Large intestine (tissue), 12 donors: ENCODE measurements at places on chromosomes 4 and X.

GRCh38 chrX:9482837-9483236, 18.0 kb downstream of the TBL1X start:
- DNase-seq = no peak

DNA sequence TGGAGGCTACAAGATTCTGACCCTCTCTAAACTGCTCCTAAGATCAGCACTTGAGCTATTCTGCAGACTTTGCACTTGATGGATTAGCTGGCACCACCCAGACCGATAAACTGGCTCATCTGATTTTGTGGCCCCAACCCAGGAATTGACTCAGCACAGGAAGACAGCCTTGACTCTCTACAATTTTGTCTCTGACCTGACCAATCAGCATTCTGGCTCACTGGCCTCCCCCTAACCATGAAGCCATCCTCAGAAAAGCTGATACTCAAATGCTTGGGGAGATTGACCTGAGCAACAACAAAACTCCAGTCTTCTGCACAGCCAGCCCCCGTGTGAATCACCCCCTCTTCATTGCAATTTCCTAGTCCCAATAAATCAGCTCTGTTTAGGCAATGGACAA, 195.4 kb upstream of the PPP1R2C start:
- peak; percentile 25 for DNase-seq

DNA sequence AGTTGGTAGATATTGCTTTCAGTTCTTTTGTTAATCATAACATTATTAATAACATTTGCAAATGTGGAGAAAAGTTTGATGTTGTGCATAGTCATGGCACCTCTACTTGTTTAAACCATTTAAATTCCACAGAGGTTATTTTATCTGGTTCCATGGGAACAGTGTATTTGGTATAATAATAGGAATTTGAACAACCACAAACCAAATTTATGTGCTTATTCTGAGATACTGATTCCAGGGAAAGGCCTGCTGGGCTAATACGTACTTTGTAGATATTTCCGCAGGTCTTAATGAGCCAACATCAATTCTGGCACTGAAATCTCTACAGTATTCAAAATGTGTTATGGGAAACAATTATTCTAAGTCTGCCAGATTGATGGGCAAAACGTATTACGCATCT, 319.0 kb downstream of the DKK2 start:
- DNase-seq = no peak

- DNase-seq = no peak
These were observed 56.8 kb downstream of the COX18 start for GRCh38 chr4:73012673-73013072.

DNA sequence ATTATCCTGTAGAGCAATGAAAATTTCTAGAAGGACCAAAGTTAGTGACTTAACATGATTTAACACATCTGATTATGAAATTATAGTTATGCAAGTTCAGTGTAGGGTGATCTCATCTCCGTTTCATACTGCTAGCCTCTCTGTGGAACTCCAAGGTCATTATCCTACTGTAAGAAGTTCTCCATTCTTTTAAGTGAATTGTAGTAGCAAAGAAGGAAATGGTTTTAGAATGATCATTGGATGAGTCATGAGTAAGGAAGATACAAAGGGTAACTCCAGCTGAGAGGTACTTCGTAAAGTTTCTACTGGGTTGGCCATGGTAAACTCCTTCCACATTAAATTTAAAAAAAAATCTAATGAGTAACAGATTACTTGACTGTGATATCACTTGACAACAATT, 215.0 kb upstream of the GIMD1 start:
- peak; percentile 80 for DNase-seq

GRCh38 chrX:139039041-139039440, 327.5 kb upstream of the FGF13 start:
- DNase-seq = no peak

DNA sequence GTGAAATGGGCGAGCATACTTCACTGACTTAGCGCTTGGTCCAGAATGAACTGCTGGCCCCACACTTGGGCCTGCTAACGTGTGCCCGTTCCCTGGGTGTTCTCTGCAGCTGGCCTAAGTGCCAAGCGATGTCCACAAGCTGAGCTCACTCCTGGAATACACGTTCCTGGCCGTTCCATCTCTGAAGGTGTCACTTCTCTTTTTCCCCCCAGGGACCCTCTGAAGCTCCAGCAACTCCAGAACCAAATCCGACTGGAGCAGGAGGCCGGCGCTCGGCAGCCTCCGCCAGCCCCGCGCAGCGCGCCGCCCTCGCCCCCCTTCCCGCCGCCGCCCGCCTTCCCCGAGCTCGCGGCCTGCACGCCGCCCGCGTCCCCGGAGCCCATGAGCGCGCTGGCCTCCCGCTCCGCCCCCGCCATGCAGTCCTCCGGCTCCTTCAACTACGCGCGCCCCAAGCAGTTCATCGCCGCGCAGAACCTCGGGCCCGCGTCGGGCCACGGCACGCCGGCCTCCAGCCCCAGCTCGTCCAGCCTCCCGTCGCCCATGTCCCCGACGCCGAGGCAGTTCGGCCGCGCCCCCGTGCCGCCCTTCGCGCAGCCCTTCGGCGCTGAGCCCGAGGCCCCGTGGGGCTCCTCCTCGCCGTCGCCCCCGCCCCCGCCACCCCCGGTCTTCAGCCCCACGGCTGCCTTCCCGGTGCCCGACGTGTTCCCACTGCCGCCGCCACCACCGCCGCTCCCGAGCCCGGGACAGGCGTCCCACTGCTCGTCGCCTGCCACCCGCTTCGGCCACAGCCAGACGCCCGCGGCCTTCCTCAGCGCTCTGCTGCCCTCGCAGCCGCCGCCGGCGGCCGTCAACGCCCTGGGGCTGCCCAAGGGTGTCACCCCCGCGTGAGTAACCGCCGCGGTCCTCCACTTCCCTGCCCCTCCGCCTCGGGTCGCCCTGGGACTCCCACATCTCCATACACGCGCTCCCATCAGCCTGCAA, 132.3 kb downstream of the CBR4 start:
- DNase-seq = peak; percentile 45

GRCh38 chrX:31392513-31392912, 320.7 kb upstream of the FTHL17 start:
- no peak for DNase-seq

DNA sequence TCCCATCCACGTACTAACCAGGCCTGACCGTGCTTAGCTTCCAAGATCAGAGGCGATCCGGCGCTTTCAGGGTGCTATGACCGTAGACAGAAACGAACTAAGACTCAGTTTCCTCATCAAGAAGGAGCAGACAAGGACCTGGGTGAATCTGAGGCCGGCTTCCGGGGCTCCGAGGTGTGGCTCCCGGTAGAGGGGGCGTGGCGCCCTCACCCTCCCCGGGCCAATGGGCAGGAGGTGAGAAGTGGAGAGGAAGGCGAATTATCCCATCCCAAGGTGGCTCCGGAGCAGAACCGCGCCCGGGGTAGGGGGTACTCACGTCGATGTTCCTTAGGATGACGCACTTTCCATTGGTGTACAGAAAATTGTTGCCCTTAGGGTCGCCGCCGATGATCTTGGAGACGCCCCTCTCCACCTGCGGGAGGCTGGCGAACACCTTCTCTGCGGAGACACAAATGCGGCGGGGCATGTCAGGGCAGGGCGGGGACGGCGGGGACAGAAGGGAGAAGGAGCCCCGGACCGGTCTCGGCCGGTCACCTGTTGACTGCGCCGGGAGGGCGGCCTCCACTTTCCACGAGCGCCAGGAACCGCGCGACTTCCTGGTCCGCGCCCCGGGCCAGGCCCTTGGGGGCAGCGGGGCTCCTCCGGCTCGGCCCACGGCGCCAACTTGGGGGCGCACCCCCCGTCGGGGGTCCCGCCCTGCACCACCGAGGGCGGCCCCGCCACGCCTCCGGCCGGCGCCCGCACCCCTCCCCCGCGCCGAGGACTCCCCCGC, 616 bp downstream of the WDR1 start:
- DNase-seq = peak; percentile 82

DNA sequence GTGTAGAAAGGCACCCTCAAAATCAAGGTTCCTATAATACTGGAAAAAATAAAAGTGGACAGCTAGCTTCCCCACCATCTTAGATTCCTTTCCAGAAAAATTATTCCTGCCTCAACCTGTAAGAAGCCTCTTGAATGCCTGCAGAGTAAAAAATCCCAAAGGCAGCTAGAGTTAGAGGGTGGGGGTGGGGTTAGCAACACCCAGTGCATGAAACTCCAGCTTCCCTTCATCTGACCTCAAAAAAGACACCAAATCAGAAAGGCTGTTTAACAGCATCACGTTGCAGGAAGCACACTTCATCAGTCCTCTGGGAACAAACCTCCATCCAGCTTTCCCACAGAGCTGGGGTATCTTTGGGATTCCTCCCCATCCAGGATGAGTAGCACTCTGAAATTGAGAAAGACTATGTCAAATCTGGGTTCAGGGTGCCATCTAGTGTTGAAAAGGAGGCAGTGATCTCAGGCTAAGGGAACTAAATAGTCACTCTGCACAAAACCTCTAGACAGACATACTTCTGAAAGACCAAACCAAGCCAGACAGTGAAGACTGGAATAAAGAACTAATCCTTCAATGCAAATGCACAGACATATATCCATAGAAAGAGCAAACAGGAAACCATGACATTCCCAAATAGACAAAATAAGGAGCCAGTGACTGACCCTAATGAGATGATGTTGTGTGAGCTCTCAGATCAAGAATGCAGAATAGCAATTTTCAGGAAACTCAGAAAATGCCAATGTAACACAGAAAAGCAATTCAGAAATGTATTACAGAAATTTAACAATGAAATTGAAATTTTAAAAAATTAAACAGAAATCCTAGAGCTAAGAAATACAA, 97.9 kb downstream of the ARHGEF9 start:
- no peak for DNase-seq

- DNase-seq = no peak
These were observed 57.5 kb downstream of the OPHN1 start for GRCh38 chrX:68375803-68376202.

GRCh38 chr4:96708766-96709165, 868.9 kb downstream of the PDHA2 start:
- DNase-seq = no peak

- DNase-seq = no peak
These were observed 280.3 kb upstream of the INTU start for GRCh38 chr4:127352220-127353113.

DNA sequence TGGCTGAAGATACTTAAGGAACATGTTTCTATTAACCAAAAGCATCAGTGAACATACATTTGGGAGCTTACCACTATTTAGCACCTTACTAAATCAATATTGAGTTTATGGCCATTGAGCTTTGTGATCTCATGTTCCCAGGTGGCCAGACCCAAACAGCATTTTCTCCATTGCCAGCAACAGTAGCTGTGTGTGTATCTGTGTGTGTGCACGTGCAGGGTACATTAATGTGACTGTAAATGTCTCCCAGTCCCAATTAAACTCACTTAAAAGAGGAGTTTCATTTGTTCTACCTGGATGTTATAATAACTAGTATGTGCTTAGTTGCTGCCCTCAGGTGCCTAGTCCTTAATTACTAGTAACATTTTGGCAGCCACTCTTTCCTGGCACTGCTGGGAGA, 282.4 kb downstream of the NR3C2 start:
- no peak for DNase-seq

GRCh38 chr4:61201561-61201960, 1.4 kb downstream of the ADGRL3 start:
- no peak for DNase-seq

GRCh38 chr4:121980643-121981042, 28.8 kb upstream of the TRPC3 start:
- DNase-seq = no peak

DNA sequence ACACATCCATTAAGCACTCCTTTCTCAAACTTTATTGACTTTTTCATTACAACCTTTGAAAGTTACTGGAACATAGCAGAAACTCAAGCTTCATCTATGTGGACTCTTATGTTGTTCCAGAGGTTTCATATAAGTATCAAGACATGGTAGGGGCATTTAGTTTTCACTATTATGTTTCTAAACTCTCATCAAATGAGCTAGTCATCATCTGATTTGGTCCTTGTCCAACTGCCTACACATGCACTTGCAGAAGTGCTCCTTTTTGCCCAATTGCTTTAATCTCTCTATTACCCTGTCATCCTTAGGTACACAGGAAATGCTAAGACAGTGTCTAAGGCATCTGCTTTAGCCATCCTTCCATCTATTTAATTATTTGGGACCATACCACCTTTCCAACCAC, 42.2 kb upstream of the EPGN start:
- no peak for DNase-seq

DNA sequence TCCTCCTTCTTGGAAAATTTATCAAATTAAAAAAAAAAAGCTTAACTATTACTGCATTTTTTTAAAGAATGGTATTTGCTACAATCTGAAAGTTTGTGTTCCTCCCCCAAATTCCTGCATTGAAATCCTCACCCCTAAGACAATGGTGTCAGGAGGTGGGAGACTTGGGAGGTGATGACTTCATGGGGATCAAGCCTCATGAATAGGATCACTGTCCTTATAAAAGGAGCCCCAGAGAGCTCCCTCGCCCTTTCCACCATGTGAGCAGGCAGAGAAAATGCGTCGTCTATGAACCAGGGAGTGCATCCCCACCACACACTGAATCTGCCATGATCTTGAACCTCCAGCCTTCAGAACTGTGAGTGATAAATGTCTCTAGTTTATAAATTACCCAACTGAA, 38.0 kb downstream of the DHRSX start:
- no peak for DNase-seq

DNA sequence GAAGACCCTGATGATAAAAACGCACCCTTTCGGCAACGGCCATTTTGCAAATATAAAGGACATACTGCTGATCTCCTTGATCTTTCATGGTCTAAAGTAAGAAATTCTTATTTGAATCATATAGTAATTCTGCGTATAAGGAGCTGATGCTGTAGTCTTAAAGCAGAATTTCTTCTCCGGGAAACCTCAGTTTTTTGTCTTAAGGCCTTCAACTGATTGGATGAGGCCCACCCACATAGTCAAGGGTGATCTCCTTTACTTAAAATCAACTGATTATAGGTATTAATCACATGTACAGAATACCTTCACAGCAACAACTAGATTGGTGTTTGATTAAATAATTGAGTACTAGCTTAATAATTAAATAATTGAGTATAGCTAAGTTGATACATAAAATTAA, 62.8 kb upstream of the DOCK11 start:
- DNase-seq = no peak

DNA sequence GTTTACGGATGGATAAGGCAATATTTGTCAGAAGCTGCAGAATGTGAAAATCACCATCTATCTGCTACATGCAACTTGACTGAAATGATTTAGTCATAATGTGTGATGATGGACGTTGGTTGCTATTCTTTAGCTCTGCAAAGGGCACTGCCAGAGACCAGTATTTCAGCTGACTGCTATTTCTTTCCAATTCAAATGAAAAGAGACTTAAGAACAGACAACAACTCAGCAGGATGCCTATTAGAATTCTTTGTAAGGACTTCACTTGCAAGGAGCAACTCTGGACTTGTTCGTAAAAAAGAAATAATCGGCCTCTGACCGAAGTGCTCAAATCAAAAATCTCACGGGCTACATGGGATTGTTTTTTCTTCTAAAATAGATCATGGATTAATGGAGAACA, 262.7 kb downstream of the DHX15 start:
- no peak for DNase-seq

DNA sequence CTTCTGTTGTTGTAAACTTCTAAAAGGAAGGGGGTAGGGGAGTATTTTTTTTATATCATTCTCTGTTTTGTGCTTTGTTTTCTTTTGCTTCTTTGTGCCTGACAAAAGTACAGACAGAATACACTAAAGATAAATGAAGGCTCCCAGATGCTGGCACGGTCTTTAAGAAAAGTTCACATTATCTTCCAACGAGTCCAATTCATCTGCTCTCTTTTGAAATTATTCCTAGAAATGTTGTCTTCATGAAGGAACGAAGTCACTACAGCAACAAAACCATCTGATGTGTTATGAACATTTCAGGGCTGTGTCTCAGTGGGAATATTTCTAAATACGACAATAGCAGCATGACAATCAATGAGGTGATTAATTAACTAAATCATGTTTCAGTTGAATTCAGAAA, 813.8 kb upstream of the HTR2C start:
- no peak for DNase-seq

- DNase-seq = no peak
These were observed 55.3 kb downstream of the EGF start for GRCh38 chr4:109967798-109968520.
